DMS53 (cell line): ENCODE measurements at places on chromosomes 12 and 14.

GRCh38 chr12:110822821-110823415 lies 23.9 kb upstream of the CCDC63 start:
- no peak for DNase-seq

DNA sequence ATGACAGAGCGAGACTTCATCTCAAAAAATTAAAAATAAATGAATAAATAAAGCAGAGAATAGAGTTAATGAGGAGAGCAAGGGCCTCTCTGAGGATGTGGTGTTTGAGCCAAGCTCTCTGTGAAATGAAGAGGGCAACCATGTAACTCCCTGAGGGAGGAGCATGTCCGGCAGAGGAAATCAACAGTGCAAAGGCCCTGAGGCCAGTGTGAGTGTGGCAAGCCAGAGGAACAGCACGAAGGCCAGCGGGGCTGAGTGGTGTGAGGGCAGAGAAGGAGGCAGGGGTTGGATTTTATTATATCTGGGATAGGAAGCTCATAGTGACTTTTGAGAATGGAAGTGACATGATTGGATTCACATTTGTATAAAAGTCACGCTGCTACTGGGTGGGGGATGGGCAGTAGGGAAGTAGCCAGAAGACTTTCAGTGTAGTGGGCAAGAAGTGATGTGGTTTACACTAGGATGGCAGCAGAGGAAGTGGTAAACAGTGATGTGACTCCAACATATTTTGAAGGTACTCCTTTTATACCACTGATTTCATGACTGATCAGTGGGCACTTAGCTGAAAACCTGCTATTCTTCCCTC lies 10.3 kb upstream of the LRP1-AS start:
- DNase-seq, result no peak

DNA sequence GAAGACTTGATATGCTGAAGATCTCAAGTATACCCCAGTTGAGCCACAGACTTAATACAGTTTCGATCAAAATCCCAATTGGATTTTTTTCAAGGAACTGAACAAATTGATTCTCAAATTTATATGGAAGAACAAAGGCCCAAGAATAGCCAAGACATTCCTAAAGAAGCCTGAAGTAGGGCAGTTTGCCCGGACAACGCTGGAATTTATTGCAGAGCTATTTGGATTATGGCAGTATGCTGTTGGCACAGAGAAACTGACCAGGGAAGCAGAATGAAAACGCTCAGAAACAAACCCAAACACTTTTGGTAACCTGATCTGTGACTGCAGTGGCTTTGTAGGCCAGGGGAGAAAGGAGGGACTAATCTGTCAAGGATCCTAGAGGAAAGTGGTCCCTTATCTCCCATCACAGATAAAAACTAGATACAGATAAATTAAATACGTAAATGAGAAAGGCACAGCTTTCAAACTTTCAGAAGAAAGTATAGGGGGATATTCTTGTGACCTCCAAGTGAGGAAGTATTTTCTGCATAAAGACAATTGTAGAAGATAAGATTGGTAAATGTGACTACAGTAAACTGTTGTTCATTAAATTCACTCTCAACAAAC lies 35.9 kb upstream of the GSC start:
- no peak for DNase-seq

GRCh38 chr12:85733984-85734383 lies 102.2 kb downstream of the RASSF9 start:
- DNase-seq, result no peak

DNA sequence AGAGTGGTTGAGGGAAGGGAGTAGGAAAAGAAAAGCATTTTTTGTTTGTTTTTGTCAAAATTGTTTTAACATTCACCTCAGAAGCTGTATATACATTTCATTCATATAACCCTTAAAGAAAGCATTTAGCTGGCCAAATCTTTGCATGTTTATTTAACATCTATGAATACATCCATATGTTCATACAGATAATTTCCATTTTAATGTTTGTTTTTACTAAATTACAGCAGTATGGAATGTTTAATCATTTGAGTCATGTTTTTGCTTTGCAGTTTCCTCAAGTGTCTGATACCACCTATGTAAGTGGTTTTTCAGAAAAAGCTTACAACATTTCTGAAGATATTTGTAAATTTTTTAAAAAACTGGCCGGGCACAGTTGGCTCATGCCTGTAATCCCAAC lies 84.3 kb upstream of the ATF1 start:
- no peak for DNase-seq

GRCh38 chr14:81170829-81171195 lies 49.9 kb downstream of the GTF2A1 start:
- no peak for DNase-seq

GRCh38 chr12:57620936-57621496 lies 9.8 kb downstream of the ARHGEF25 start:
- DNase-seq, result peak; percentile 58

DNA sequence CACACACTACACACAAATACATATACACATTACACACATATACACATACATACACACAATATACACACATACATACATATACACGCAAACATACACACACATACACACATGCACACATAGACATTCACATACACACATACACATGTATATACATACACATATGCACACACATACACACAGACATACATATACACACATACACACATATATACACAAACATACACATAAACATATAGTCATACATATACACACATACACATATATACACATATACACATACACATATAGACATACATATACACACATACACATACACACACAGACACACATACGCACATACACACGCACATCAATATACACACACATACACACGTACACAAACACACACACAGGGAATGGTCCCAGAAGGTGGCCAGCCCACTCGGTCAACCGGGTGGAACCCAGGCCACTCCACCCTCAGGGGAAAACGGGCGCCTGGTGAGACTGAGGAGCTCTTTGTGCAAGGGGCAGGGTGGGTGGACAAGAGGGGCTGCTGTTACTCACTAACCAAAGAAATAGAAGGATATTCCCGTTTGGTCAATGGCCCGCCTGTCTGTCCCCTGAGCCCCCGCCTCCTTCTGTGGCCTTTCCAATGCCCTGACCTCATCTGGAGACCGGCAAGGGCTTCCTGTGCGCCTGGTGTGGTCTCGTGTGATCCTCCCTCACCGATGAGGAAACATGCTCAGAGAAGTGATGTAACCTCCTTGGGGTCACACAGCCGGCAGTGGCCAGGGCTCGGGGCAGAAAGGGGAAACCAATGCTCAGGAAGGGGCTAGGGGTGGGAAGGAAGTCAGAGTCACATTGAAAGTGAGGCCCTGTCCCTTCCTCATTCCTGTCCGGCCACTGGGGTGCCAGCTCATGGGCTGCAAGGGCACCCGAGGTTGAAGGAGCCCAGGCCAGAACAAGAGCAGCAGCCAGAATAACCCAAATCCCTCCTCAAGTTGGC lies 5.3 kb downstream of the TRPV4 start:
- no peak for DNase-seq

GRCh38 chr14:96091941-96092411 lies 52.8 kb downstream of the C14orf132 start:
- no peak for DNase-seq

DNA sequence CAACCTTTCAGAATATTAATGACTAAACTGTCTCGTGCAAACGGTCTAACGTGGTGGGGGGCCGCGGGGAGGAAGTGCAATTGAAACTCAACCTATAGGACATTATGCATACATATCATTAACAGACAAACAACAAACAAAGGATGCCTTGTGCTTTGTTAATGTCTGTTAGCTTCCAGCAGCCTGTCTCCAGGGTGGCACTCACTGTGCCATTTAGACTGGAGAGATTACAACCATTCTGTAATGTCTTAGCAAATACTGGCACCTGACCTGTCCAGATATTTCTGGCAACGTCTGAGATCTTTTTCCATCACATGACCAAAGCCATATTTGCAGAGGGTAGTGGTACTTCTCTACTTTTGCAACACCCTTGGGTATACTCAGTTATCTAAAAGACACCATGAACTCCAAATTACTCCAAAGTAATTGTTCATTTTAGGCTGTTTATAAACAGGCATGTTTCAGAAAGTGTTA lies 11.6 kb downstream of the BHLHE41 start:
- DNase-seq, result peak; percentile 67

GRCh38 chr14:46279776-46280175 lies 371.8 kb downstream of the RPL10L start:
- DNase-seq, result no peak

DNA sequence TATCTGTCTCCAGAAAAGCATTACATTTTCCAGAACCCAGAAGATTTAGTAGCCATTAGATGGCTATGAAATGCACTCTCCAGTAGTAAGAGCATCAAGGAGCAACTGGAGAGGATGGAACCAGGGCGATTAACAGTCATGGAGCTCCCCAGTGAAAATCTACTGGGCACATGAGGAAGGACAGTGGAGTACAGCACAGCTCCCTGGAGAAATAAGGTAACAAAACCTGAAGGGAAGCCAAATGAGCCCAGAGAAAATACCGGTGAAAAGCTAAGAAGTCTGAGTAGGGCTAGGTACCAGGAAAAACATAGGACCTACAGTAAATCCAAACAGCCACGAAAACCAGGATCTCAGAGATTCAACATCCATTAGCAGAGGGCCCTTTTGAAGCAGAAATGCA lies 21.6 kb downstream of the SOX5 start:
- DNase-seq, result no peak

DNA sequence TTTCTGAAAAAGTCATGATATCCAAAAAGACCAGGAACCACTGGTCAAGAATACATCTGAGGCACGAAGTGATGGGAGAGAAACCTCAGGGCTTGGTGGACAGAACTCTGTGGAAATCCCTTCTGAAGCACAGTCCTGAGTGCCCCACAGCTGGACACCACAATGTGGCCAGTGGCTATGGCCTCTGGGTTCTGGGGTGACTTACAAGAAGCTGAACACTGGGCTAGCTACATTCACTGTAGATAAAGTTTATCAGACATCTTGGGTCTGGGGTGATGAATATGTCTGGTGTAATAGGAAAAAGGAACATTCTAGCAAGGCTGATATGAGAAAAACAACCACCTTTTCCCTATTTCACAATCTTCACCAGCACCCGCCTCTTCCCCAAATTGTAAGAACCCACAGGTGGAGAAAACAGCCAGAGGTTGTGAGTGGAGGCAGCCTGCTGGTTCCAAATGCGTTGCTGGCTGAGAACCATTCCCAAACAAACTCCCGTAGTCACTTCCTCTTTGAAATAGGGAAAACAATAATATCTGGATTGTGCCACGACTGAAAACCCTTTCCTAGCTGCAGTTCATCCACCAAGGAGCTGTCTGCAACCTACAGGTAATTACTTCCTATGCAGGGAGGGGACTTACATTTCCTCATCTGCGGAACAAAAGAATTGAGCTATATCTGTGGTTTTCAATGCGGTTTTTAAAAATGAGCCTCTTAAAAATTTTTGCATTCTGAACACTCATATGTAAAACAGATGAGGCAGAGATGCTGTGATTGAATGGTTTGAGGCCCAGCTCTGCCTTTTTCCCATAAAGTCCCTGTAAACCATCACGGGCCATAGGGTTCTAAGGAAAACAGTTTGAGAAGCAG lies 193.6 kb downstream of the SLC41A2 start:
- no peak for DNase-seq

DNA sequence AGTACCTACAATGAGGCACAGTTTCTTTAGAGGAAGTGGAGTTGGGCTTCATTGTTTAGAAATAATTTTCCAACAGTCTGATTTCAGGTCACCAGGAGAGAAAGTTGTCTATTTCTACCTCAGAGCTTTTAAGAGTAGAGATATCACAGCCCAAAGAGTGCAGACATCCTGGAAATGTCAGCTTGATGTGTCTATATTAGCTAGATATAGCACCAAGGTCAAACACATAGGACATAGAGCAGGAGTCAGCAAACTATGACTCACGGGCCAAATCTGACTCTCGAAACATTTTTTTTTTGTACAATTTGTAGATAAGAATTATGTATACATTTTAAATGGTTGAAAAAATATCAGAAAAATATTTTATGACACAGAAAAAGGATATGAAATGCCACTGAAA lies 53.7 kb downstream of the KCNC2 start:
- DNase-seq, result peak; percentile 30

DNA sequence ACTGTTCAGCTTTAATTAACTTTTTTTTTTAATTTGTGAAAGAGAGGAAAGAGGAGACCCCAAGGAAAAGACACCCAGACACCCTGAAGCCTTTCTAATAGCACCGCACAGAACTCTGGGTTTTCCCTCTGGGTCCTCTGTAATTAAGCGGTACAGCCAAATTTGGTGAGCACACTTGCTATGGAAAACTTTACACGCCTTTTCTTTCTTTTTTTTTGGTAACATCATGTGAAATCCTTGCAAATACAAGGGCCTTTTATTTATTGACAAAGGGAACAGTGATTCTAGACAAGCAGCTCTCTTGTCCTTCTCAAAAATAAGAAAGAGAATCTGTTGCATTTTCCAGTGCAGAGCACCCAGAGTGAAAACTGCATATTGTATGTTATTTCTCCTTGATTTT lies 44.4 kb upstream of the CPM start:
- DNase-seq, result no peak

GRCh38 chr12:47754126-47754525 lies 4.6 kb downstream of the RAPGEF3 start:
- no peak for DNase-seq

GRCh38 chr12:105724641-105725040 lies 394.1 kb downstream of the C12orf75 start:
- DNase-seq, result no peak

DNA sequence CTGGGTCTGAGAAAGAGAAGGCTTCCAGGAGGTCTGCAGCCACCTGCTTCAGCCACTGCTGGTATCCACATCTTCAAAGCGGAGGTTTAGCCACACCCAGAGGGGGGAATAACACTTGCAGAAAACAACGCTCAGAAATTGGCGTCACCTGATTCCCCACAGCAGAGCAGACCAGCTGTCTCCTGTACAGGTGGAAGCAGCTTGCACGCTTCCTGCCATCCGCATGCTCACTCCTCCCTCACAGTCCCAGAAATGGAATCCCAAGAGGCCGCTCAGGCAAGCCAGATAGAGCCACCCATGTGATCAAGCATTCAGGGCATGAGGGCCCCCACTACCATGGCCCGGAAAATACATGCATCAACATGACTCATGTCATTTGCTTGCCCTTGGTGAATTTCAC lies 112.2 kb upstream of the DIO3 start:
- DNase-seq, result no peak

DNA sequence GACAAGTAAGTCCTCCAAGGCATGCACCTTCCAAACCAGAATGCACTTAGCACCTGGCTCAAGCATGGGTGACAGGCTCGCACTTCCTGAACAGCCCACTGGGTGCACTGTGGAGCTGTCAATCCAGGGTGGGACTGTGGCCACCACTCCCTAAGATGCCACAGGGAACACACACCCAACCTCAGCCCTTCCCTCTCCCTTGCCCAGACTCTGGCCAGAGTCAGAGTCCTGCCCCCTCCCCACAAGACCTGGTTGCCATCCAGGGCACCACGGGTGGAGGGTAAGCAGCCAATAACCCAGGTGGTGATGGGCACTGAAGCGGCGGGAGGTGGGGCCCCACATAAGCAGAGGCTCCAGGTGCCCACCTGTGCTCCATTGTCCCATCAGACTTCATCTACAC lies 160.6 kb downstream of the MYRFL start:
- DNase-seq, result peak; percentile 73

GRCh38 chr12:101599771-101600484 lies 5.2 kb downstream of the MYBPC1 start:
- DNase-seq, result peak; percentile 8
